Kidney (tissue), 22 donors: ENCODE measurements at places on chromosomes 3 and 15.

GRCh38 chr3:41462103-41462691 lies 262.9 kb downstream of the CTNNB1 start:
- H3K27ac ChIP-seq: no peak overlapping the region
- H3K4me3 ChIP-seq: no peak overlapping the region
- no peaks in the 10 kb centered on the region for H3K27me3 ChIP-seq
- H3K4me1 ChIP-seq: no peaks in the 10 kb centered on the region
- H3K36me3 ChIP-seq: no peaks in the 10 kb centered on the region
- no peak for DNase-seq

DNA sequence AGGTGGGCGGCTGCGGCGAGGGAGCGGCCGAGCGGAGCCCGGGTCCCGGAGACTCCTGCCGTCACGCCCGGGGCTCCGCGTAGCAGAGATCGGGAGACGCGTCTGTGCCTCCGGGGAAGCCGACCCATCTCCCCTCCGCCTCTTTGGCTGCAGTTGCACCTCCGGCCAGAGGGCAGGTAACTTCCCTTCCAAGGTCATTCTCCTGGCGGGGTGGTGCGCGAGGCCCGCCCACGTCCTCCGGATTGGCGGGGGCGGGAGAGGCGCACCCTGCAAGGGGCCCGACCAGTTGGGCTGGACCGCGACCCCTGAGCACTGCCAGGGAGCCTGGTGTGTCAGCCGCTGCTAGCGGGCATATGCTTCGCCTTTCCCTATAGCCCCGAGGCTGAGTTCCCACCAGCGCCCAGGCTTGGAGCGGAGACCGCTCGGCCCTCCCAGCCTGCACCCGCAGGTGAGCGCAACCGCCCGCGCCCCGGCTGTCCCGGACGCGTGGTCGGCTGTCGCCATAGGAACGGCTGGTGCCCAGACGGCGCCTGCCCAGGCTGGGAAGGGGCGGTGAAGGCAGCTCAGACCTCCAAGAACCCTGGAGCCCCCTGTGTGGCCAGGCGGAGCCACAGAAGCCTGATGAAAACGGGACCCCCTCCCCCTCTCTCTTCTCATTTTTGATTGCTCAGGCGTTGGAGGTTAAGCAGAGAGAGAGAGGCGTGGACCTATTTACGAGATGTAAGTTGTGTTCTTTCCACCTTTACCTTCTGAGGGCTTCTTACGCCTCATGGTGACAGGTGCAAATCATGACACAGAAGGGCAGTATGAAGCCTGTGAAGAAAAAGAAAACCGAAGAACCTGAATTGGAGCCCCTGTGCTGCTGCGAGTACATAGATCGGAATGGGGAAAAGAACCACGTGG lies 453 bp downstream of the ZDHHC23 start:
- H3K27ac ChIP-seq: peak overlapping the region; percentile 56
- peak; percentile 78 for DNase-seq
- no peaks in the 10 kb centered on the region for H3K36me3 ChIP-seq
- H3K27me3 ChIP-seq: no peaks in the 10 kb centered on the region
- peak overlapping the region; percentile 69 for H3K4me3 ChIP-seq

DNA sequence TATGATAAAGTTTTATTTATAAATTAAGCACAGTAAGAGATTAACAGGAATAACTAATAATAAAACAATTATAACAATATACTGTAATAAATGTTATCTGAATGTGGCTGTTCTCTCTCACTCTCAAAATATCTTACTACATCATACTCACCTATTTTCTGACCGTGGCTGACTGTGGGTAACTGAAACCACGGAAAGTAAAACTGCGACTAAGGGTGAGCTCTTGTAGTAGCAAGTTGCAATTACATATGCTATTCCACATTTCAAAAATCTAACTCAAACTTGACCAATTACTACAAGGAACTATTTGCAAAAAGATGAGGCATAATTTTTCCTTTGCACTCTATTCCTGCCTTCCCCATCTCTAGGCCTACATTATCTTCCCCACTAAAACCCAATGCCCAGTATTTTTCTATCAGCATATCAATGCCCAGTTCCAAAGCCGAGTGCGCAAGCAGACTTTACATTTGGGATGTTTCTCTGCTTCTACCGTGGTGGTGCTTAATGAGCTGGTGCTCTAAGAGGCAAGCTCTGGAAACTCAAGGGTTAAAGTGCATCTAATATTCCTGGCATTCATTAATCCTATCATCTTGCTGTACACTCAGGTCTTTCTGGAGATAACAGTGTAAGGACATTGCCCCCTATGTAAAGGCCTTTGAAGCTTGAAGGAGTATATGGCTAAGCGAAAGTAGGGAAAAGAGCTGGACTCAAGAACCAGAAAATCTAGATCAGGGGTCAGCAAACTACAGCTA lies 6.7 kb downstream of the PCYT1A start:
- H3K36me3 ChIP-seq: no peaks in the 10 kb centered on the region
- no peaks in the 10 kb centered on the region for H3K27me3 ChIP-seq
- H3K27ac ChIP-seq: no peak overlapping the region
- no peak overlapping the region for H3K4me3 ChIP-seq
- H3K4me1 ChIP-seq: peaks cover 8% of the 10 kb centered on the region
- DNase-seq: no peak

GRCh38 chr15:79341396-79341795 lies 30.5 kb downstream of the TMED3 start:
- no peak overlapping the region for H3K27ac ChIP-seq
- H3K36me3 ChIP-seq: no peaks in the 10 kb centered on the region
- DNase-seq: no peak
- H3K27me3 ChIP-seq: no peaks in the 10 kb centered on the region
- H3K4me3 ChIP-seq: no peak overlapping the region

DNA sequence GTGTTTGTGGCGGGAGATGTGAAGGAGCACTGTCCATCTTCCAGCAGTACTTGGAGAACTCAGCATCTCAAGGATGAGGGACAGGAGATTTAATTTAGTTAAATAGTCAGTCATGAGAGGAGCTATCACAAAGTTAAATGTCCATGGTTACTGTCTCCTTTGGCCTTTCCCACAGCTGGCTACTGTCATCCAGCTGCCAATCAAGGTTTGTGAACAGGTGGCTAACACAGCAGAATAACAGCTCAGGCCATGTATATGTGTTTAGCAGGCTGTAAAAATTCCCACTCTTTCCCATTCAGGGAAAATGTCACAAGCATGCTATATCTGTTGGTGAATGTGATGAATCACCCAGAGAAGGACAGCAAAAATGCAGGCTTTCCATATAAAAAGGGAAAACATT lies 120.5 kb downstream of the TMEM108 start:
- H3K27me3 ChIP-seq: no peaks in the 10 kb centered on the region
- H3K36me3 ChIP-seq: no peaks in the 10 kb centered on the region
- DNase-seq: no peak
- H3K4me1 ChIP-seq: no peaks in the 10 kb centered on the region
- H3K27ac ChIP-seq: no peak overlapping the region

DNA sequence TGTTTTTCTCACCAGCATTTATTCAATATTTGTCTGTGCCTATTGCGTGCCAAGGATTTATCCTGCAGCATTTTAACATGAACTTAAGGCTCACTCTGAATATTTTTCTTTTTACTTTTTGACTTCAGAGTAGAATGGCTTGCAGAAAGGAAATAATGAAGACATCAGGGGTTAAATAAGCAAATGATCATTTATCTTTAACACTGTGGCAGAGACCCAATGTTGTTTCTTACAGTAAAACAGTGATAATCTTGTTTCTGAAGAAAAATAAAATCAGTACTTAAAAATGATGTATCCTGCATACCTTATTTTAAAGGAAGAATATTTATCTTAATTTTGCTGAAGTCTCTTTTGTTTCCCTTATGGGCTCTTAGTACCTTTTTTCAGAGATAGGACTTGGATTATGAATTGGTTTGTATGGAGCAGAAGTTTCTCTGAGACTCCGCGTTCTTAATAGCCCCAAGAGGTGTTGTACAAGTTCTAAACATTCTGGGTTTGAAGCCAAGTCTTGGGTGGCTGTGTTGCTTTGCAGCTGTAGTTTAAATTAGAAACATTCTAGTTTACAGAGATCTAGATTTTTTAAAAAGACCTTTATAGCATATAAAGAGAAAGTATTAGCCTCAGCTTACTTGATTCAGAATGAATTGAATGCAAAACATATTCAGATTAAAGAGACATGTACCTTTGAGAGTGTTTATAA lies 40.5 kb downstream of the COL6A6 start:
- H3K36me3 ChIP-seq: no peaks in the 10 kb centered on the region
- H3K27me3 ChIP-seq: no peaks in the 10 kb centered on the region
- H3K4me1 ChIP-seq: no peaks in the 10 kb centered on the region
- no peak overlapping the region for H3K27ac ChIP-seq

GRCh38 chr3:108564564-108564963 lies 24.7 kb downstream of the CIP2A start:
- peaks cover 3% of the 10 kb centered on the region for H3K36me3 ChIP-seq
- peaks cover 4% of the 10 kb centered on the region for H3K4me1 ChIP-seq
- no peak for DNase-seq
- no peaks in the 10 kb centered on the region for H3K27me3 ChIP-seq

DNA sequence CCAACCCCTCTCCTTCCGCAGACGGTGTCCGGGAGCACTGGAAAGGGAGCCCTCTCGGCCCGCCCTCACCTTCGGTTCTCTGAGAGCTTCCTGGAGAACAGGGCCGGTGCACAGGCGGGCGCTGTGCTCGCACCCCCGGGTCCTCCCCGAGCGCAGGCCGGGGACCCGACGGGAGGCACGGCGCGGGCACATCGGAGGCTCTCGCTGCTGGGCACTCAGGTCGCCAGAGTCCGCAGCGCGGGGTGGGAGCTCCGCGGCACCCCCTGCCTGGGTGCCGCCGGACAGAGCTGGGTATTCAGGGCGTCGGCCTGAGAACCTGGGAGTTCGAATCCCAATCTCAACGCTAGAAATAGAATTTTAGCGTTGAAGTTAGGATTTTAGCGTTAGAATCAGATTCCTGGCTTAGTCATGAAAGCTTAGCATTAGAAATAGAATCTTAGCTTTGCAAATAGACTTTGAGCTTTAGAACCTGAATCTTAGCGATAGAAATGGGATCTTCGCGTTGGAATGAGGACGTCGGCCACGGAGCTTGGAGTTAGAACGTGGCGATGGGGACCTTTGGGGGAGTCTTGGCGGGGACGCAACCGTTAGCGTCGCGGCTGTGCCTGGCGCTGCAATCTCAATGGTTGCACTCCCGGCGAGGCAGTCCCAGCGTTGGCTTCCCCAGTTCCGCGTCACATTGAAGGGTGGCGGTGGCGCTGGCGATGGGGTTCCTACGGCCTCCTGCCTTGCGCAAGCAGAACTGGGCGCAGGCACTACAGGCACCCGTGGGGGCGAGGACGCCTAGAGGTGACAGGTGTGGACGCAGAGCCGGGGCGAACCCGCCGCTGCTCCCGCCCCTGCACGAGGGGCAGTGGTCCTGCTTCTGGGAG lies 549 bp downstream of the TRH start:
- no peak overlapping the region for H3K27ac ChIP-seq
- no peaks in the 10 kb centered on the region for H3K4me1 ChIP-seq
- peaks cover 21% of the 10 kb centered on the region for H3K27me3 ChIP-seq
- no peaks in the 10 kb centered on the region for H3K36me3 ChIP-seq
- DNase-seq: peak; percentile 52
- peak overlapping the region; percentile 29 for H3K4me3 ChIP-seq

GRCh38 chr3:109806929-109807328 lies 469.6 kb upstream of the DPPA4 start:
- no peaks in the 10 kb centered on the region for H3K36me3 ChIP-seq
- H3K27me3 ChIP-seq: no peaks in the 10 kb centered on the region
- no peak overlapping the region for H3K4me3 ChIP-seq
- H3K27ac ChIP-seq: no peak overlapping the region
- DNase-seq: no peak

- DNase-seq: no peak
- H3K36me3 ChIP-seq: no peaks in the 10 kb centered on the region
- no peaks in the 10 kb centered on the region for H3K27me3 ChIP-seq
- no peak overlapping the region for H3K4me3 ChIP-seq
- H3K27ac ChIP-seq: no peak overlapping the region
- H3K4me1 ChIP-seq: no peaks in the 10 kb centered on the region
Observed at GRCh38 chr15:61327019-61327631, 98.0 kb upstream of the RORA start.

DNA sequence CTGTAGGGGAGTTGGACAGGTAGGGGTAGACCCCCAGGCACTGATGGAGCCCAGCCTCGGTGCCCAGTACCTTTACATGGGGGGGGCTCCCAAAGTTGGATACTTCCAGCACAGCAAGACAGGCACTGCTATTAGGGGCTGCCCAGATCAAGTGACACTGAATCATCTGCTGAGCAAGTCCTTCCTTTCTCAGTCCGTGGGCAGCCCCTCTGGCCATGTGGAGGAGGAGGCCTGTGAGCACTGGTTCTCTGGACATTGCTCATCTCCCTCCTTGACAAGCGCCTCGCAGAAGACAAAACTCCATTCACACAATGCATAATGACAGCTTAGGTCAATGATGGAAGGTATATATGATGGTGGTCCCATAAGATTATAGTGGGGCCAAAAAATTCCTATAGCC lies 35.7 kb downstream of the EEFSEC start:
- H3K27me3 ChIP-seq: no peaks in the 10 kb centered on the region
- H3K27ac ChIP-seq: no peak overlapping the region
- peaks cover 4% of the 10 kb centered on the region for H3K4me1 ChIP-seq
- DNase-seq: no peak
- no peaks in the 10 kb centered on the region for H3K36me3 ChIP-seq
- no peak overlapping the region for H3K4me3 ChIP-seq

DNA sequence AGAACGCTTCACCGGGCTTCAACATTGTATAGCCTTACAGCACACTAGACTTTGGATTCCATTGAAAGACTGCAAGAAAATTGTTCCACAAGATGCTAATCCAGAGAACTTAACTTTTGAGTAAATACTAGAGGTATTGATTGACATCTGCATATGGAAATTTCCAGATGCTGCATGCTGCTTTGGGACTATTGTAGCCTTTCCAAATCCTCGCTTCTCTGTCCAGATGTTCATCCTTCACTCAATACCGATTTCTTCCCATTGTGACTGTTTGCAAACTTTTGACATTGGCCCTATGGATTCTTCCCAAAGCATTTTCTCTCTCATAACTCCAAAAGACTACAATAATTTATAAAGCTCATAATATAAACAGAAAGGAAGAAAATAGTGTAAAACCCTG lies 41.4 kb downstream of the COL6A6 start:
- no peaks in the 10 kb centered on the region for H3K27me3 ChIP-seq
- no peak overlapping the region for H3K4me3 ChIP-seq
- no peaks in the 10 kb centered on the region for H3K4me1 ChIP-seq

GRCh38 chr3:15313461-15313860 lies 18.9 kb downstream of the SH3BP5 start:
- DNase-seq: no peak
- no peaks in the 10 kb centered on the region for H3K36me3 ChIP-seq
- no peaks in the 10 kb centered on the region for H3K27me3 ChIP-seq
- peak overlapping the region; percentile 6 for H3K27ac ChIP-seq

DNA sequence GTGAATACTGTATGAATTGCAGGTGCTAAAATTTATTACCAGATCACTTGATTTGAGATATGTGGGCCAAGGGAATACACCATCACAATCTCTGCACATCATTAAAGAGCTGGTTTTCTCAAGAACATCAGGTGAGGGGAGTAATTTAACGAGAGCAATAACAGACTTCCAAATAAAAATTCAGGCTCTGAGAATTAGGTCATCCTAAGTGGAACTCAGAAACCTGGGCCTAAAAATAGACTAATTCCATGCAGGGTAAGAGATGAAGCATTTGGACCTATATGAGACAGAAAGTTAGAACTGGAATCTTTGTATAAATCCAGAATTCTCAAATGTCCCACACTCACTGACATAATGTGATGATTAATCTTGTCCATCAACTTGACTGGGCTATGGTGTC lies 331.1 kb downstream of the ZNF621 start:
- no peak for DNase-seq
- no peaks in the 10 kb centered on the region for H3K4me1 ChIP-seq
- H3K27me3 ChIP-seq: no peaks in the 10 kb centered on the region
